CD8-positive, alpha-beta memory T cell (primary cell): ENCODE measurements at places on chromosomes 5 and 9.

GRCh38 chr5:6087576-6087975 lies 290.8 kb downstream of the MED10 start:
- DNase-seq: no peak

GRCh38 chr5:117475919-117476318 lies 901.3 kb upstream of the SEMA6A start:
- DNase-seq: no peak

- no peak for DNase-seq
These were observed 42.5 kb upstream of the ASS1 start for GRCh38 chr9:130402243-130402642.

GRCh38 chr5:156942064-156942463 lies 21.0 kb downstream of the TIMD4 start:
- no peak for DNase-seq

DNA sequence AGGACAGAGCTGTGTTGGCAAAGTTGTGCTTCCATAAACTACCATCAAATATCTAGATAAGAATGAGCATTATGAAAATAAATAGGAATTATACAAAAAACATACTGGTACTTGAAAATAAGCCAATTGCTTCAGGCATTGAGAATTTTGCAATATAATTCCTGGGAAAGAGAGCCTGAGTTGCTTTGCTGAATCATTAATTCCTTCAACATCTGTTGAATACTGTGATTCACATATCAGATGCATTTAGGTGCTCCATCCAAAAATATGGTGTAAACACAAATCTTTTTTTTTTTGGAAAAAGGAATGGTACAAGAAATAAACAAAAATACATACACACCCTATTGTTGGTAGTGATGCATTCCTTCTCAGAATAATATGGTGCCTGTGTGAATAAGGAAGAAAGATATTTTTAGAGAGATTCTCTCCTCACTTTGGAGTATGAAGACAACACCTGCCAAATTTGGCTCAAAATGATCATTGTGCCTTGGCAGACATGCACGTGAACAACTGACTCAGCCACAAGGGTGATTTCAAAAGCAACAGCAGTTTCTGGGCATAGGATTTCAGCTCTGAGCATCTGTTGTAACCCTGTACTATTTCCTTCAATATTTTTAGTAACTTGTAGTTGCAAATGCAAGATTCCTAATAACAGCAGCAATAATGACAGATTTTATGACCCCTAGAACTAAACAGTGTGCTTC lies 96.7 kb downstream of the CAVIN4 start:
- DNase-seq: no peak

GRCh38 chr5:175654807-175655206 lies 3.1 kb upstream of the HRH2 start:
- DNase-seq: no peak

GRCh38 chr5:124948062-124948753 lies 201.8 kb upstream of the ZNF608 start:
- DNase-seq: no peak

DNA sequence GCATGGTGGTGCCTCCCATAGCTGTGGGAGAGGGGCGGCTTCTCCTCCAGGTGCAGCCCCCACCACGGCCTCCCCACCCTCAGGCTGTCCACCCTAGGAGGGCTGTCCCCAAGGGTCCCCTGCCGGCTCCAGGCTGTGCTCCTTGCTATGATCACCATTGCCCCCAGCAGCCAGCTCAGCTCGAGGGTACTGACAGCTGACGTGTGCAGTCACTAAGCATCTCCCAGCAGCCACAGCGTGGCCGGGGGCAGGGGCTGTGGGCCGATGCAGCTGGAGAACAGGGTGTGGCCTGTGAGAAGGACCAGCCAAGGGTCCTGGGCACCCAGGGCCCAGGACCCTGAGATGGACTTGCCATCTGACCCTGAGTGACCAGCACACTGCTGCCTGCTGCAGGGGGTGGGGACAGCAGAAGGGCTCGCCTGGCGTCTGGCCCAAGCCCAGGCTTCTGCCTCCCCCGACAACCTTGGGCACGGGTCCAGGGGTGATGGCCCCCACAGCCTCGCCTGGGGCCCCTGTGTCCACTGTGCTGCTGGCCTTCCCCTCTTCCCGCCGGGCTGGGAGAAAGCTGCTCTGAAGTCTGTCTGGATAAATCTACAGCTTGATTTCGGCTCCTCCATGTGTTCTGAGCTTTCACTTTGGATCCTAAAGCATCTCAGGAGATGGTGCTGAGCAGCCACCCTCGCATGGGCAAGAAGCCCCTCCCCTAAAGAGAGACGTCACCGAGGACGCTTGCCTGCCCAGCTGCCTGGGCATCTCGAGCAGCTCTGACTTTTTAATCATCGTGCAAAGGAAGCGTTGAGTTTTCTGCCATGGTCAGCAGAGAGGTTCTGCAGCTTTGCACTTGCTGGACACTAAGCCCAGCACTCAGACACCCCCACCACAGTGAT lies 5.5 kb downstream of the KCNT1 start:
- no peak for DNase-seq

DNA sequence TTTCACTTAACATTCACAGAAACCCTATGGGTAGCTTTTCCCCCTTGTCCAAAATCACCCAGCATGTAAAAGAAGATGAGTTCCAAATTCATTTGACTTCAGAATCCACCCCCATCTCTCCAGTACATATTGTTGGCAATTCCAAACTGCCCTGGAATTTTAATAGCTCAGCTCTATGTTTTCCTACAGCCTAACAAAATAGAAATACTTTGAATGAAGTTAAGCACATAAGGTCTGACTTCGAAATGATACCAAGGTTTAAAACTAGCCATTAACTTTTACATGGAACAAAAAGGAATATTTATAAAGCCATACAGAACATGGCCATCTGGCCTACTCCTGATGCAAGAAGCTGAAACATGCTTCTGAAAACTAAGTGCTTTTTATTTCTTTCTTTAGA lies 634.3 kb downstream of the PDE4D start:
- DNase-seq: no peak

DNA sequence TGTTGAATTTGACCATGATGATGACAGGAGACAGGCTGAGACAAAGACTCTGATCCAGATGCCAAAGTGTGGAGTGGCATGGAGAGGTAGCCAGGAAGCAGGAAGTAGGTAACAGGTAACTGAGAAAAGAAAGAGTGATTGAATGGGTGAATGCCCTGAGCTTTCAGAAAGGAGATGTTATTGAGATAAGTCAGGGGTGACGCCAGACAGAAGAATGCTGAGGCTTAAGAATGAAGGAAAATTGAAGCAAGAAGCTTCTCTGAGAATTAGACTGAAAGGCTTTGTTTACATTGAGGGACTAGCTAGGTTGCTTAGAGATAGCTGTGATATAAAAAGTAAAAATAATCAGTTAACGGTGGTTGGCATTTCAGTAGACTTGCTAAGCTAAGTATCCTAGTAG lies 165.7 kb downstream of the PSAT1 start:
- no peak for DNase-seq

DNA sequence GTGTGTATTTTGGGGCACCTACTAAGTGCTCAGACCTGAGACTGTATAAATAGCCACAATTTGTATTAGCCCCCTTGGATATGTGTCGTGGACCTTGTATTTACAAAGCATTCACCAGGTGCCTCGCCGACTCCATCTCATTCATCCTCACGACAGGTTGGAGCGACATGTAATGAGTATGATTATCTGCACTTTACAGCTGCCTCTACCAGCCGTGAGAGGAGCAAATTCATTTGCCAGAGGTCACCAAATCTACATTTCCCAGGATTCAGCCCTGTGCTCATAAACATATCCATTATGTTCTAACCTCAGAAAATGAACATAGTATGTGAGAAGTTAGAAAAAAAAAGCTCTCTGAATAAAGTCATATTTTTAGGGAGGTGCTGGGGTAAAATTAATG lies 167.4 kb downstream of the ZDHHC21 start:
- DNase-seq: no peak

DNA sequence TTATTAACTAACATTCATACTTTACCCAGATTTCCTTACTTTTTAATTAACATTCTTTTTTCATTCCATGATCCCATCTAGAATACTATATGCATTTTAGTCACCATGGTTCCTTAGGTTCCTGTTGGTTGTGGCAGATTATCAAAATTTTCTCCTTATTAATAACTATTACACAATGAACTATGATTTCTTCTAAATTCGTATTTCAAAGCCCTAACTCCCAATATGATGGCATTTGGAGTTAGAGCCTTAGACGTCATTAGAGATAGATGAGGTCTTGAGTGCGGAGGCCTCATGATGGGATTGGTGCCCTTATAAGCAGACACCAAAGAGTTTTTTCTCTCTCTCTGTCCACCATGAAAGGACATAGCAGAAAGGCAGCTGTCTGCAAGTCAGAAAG lies 485.4 kb downstream of the TLR4 start:
- DNase-seq: no peak

GRCh38 chr5:135235551-135236227 lies 163.3 kb downstream of the MACROH2A1 start:
- DNase-seq: no peak

DNA sequence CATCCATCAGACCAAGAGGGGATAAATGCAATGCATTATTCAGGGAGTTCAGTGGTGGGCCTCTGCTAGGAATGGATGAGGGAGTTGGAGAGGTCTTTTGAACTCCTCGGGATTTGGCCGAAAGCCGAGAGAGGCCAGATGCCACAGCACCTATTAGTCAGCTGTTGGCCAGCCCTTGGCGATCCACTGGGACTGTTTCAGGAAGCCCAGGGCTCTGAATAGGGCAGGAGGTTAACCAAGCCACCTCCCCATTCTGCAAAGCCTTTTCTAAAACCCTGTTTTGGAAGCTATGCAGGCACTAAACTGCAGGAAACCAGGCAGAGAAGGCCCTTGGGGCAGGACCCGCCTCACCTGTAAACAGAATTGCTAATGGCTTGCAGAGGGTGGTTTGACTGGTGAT lies 37.8 kb downstream of the ASTN2 start:
- DNase-seq: no peak

DNA sequence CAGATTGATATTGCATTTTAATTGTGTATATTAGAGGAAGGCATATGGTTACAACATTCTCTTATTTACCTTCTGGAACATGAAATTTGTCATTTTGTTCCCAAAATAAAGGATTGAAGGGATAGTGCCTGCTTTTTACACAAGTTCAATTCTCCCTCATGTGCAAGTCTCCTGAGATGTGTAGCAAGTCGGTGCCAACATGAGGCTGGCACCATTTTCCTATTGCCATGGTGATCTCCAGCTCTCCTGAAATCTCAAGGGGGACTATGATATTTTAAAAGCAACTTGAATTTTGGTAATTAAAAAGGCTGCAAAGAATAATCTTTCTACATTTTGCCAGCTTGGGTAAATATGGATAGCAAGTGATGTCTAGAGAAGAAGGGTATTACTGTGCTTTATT lies 693.3 kb upstream of the WWC1 start:
- DNase-seq: no peak

- no peak for DNase-seq
These were observed 52.2 kb downstream of the MAP1B start for GRCh38 chr5:72159501-72159911.

GRCh38 chr5:127702926-127703561 lies at the start of gene CCDC192:
Gene CCDC192, plus strand, starts transcription at chr5:127703391. Its CDS starts 55 bp downstream, at chr5:127703446.
- DNase-seq: no peak

- DNase-seq: no peak
These were observed 53.7 kb downstream of the ZNF622 start for GRCh38 chr5:16411741-16412455.

GRCh38 chr5:178642351-178642909 lies 15.6 kb upstream of the CLK4 start:
- DNase-seq: no peak

- DNase-seq: no peak
These were observed 198.5 kb downstream of the SPOCK1 start for GRCh38 chr5:137300411-137301240.

- no peak for DNase-seq
These were observed 35.1 kb downstream of the FAM13B start for GRCh38 chr5:137997726-137998213.

- no peak for DNase-seq
These were observed 126.1 kb upstream of the TBC1D2 start for GRCh38 chr9:98381311-98382103.

- no peak for DNase-seq
These were observed 610 bp downstream of the MSMP start for GRCh38 chr9:35753466-35753865.

- no peak for DNase-seq
These were observed 95.7 kb downstream of the SV2C start for GRCh38 chr5:76178913-76179312.

DNA sequence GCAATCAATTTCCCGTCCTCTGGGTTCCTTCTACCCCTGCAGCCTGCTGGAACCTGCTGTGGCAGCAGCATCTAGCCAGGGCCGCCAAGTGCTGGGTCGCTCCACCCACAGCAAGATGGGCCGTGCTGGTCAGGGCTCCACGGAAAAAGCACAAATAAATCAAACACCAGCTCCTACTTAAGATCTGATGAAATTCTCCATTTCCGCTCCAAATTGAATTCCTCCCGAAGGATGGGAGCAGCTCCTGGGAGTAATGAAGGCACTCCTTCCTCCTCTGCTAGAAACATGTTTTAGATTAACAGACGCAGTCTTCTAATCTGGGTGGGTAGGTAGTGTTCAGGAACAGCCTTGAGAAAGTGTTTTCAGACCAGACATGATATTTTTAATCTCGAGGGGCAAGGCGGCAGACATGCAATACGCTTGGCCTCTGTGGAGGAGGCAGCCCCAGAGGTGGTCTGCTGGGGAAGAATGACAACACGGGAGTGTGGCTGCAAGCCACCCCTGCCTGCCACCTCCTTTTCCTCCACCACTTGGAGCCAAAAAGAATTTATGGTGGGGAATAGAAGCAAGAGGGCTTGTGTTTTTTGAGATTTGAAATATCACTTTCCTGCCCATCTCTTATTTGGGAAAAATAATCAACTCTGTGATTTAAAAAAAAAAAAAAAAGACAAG lies 194.1 kb downstream of the AOPEP start:
- DNase-seq: no peak

DNA sequence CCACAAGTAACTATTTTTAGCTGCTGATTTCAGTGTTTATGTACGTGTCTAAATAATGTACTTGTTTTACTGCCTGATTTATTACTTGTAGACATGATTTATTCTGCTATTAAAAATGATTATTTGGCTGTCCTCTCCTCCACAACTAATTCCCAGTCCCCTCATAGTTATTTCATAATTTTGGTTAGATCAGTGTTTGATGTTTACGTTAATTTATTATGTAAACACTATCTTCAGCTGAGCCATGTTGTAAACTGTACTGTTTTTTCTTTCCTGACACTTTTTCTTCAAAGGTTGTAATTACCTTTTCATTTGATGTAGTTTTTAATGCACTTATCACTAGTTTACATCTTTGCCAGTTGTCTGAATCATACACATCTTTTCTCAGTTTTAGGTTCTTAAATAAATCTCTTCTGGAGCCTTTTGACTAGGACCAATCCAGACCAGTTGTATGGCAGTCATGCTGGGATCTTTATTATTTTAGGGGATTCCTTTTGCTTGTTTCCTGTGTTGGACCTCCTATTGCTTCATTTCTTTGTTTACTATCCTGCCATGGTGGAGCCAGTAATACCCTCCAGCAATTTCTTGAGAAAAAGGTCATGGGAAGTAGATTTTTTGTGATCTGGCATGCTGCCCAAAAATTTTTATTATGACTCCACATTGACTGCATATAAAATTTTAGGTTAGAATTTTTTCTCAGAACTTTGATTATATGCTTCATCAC lies 16.1 kb downstream of the AP3S1 start:
- DNase-seq: no peak

GRCh38 chr5:171425596-171426244 lies 6.3 kb downstream of the FGF18 start:
- no peak for DNase-seq
